ENCODE measurements at places on chromosomes 13 and 19. TPM values are rescaled to one million over a fixed set of nuclear protein-coding genes. Genes with fewer than 3 reads are reported as not detected.

DNA sequence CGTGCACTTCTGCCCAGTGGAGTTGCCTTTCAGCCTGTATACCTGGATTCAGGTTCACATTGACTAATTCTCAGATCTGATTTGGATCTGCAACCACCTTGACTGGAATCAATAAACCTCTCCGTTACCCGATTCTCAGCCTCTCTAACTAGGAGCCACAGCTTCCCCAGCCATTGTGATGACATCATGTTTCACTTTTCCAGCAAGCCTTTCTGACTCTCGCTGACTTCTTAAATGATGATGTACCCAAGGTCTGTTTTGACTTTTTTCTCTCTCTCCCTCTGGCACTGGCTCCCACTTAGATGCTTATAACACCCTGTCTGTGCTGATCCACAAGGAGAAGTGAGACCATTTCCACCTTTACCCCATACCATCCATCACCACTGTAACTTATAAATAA lies 13.5 kb upstream of the FAM124A start:
- no peak for DNase-seq

GRCh38 chr19:4732680-4733114 lies 9.1 kb upstream of the DPP9 start:
- peak; percentile 45 for DNase-seq

DNA sequence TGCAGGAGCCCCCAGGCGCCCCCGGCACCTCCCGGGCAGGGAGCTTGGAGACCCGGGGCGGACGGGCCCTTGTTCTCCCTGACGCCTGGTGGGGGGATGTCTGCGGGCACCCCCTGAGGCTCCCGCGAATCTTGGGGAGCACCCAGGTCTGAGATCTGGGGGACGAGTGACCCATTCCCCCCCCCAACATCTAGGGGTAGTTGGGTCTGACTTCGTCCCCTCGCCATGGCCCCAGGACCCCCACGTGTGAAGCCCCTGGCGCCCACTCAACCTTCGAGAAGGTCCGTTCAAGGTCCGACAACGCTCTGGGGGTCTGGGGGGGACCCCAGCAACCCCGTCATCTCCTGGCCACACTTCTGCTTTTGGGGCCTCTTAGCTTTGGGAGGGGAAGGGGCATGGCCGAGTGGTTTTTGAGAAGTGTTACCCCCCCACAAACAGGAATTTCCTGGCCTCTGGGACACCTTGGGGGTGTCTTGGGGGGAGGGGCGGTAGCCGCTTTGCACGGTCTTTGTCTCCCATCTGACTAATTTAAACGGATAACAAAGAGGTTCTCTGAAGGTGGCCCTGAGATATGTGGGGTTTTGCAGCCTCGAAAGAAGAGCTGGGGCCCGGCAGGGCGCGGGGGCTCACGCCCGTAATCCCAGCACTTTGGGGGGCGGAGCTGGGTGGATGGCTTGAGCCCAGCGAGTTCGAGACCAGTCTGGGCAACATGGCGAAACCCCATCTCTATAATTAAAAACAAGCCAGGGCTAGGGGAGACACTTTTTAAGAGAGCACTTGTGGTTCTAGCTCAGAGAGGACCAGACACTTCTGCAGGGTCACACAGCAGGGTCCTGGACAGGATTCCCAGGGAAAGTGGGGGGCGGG lies 608 bp downstream of the CNN2 start:
- DNase-seq, result peak; percentile 62

DNA sequence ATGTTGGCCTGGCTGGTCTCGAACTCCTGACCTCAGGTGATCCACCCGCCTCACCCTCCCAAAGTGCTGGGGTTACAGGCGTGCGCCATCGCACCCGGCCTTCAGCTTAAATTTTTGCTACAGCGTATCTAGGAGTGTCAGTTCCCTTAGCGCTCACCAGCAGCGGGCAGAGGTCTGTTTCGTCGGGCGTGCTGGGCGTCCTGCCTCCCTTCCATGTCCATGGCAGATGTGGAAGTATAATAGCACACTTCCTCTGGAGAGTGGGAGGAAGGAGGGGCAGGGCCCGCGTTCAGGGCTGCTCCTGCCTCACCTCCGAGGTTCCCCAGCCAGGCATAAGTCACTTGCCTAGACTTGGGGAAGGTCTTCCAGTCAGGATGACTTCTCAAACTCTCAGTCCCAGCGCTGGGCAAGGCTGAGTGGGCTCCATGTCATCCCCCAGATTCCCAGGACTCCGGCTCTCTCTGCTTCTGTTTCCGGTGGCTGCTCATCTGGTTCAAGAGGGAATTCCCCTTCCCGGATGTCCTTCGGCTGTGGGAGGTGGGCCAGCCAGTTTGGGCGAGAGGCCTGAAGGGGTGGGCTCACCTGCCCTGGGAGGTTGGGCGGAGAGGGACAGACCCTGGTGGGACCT lies 9.5 kb downstream of the IL4I1 start:
- DNase-seq, result no peak

DNA sequence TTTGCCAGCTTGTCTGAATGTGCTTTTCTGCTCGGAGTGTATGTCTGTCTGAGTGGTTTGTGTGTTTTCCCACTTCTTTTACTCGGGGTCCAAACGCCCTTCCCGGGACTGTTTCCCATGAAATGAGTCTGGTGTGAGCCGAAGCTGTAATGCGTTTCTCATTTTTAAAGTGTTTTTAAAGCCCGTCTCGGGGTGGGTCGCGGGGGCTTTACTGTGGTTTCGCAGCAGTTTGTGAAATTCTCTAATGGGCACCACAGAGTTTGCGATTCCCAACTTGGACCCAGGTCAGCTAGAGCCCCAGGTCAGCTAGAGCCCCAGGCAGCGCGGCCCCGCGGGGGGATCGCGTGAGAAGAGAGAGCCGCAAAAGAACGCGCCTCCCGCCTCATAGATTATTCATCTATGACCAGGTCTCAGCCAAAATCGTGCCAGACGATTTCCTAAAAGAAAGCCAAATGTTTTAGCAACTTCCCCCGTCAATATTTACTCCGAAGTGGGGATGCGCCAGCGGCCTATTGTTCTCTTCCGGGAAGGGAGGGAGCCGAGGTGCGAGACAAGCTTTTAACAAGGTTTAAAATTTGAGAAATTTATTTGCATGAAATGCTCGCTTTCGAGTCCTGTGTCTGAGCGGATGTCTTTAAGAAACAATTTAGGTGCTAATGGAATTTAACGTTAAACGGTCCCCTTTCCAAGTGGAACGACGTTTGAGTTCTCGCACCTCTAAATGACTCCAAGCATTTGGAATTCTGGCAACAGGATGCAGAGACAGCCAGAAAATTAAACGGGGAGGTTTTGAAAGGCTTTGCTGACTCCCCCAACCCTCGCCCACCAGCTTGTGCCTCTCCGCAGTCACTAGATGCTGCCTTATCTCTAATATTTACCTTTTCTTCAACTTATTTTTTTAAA lies 2.2 kb downstream of the ZIC2 start:
- no peak for DNase-seq

GRCh38 chr13:103062079-103062478 lies 4.1 kb downstream of the SLC10A2 start:
- DNase-seq, result no peak

DNA sequence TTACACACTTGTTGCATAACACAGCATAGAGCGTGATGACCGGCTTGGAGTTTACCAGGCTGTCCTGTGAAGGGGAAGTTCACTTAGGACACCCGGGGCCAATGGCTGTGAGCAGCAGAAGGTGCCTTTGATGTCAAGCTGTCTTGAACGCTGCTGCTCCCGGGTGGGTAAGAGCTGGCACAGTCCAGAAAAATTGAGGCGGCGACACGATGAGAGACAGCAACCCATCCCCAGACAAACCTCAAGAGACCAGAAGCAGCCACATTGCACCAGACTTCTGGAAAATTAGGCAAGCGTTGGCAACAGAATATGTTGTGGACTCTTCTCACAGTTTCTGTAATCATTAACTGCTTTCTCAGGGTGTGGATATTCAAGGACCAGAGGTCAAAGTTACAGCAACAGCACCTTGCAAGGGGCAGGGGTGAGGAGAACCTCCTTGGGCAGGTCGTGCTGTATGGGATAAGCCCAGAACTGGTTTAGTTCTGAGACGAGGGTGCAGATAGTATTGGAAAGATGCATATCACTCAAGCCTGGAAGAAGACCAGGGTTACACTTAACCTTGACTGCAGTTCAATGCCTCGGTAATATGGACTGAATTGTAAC lies 10.1 kb downstream of the NFILZ start:
- peak; percentile 22 for DNase-seq

GRCh38 chr13:109644069-109644750 lies 142.2 kb downstream of the IRS2 start:
- no peak for DNase-seq

- no peak for DNase-seq
These were observed 15.4 kb upstream of the TMEM255B start for GRCh38 chr13:113743366-113744195.

GRCh38 chr19:56348289-56348877 lies 33.7 kb upstream of the ZSCAN5A start:
- no peak for DNase-seq

DNA sequence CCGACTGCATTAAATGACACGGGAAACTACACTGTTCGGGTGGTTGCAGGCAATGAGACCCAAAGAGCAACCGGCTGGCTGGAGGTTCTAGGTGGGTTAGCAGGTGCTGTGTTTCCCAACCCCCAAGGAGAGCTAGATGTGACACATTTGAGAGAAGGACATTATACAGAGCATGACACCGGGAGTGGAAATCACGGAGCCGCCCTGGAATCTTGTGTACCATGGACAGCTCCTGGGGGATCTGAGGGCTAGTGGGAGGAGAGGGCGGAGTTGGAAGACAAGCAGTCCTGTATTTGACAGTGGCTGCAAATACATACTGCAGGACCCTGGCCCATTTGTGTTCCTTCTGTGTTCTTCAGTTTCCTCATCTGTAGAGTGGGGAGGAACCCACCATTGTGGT lies 2.3 kb downstream of the CEACAM18 start:
- no peak for DNase-seq

- DNase-seq, result no peak
These were observed 351.2 kb downstream of the DNAJC15 start for GRCh38 chr13:43374621-43375020.

GRCh38 chr13:65592731-65593130 lies 1637.4 kb downstream of the PCDH9 start:
- no peak for DNase-seq

DNA sequence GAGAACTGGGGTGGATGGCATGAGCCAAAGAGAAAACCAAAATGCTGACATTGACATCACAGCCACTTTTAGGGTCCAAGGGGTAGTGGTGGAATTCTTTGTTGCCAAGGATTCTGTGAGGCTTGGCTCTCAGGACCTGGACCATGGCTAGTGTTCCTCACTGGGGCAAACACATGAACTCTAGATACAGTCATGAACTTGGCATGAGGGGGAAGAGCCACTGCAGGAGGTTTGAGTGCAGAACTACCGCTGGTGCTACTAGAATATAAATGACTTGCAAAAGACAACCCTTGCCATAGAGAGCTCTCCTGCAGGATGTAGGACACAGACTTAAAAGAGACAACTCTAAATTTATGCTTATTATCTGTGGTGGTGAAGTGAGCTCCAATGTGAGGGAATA lies 29.8 kb upstream of the FRY start:
- DNase-seq, result no peak

DNA sequence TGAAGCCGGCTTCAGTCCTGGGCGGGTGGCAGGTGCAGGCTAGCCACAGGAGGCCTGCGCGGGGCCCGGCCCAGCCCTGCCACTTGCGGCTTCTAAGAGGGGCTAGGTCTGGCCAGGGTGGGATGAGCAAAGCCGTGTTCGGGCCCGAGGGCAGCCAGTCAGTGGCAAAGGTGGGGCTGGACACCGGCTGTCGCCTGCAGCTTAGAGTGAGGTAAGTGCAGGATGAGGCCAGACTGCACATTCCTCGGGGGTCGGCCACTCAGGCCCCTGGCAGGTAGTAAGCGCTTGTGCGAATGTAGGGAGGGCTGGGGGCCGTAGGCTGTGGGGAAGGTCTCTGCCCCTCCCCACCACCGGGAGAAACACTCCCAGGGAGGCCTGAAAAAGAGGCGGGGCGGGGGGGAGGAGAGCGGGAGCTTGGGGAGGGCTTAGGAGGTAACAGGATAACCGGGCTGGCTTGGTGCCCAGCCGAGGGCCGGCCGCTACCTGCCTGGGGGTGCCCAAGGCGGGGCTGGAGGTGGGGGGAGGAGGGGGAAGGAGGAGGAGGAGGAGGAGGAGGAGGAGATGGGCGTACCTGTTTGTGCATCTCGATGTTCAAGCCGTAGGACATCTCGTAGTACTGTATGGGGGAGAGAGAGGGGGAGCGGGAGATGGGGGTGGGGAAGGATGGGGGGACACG lies 6.4 kb downstream of the TLE5 start:
- DNase-seq, result peak; percentile 88

- DNase-seq, result no peak
These were observed 12.2 kb upstream of the HTR2A start for GRCh38 chr13:46909042-46909441.

DNA sequence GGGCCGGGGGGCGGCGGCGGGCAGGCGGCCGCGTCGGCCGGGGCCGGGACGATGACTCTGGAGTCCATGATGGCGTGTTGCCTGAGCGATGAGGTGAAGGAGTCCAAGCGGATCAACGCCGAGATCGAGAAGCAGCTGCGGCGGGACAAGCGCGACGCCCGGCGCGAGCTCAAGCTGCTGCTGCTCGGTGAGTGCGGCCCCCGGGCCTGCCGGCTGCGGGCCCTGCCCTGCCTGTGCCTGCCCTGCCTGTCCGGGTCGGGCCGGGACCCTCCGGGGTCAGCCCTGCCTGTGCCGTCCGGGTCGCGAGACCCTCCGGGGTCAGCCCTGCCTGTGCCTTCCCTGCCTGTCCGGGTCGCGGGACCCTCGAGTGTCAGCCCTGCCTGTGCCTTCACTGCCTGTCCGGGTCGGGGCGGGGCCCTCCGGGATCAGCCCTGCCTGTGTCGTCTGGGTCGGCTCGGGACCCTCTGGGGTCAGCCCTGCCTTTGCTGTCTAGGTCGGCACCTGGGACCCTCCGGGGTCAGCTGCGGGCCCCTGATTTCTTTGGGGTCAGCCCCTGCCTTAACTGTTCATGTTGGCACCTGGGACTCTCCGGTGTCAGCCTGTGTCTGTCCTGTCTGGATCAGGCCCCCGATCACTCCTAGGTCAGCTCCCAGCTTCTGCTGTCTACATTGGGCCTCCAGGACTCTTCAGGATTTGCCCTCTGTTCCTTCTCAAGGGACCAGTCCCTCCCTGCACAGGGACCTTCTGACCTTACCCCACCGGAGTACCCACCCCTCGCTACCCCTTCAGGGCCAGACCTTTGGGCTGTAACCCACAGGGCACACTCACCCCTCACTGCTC lies 659 bp downstream of the GNA11 start:
- peak; percentile 44 for DNase-seq

MBD3L3 gene
- total RNA-seq, result not detected

CXCL17 gene
- not detected for total RNA-seq

KLK14 gene
- not detected for total RNA-seq

LRRC8E gene
- total RNA-seq, result 3.1 TPM

CYP4F3 gene
- 7.1 TPM for total RNA-seq

KHSRP gene
- 214 TPM for total RNA-seq

ZNF208 gene
- 0.61 TPM for total RNA-seq

TDRD3 gene
- total RNA-seq, result 31.9 TPM

UHRF1 gene
- total RNA-seq, result 4.2 TPM

MISP gene
- total RNA-seq, result 461 TPM

LIM2 gene
- total RNA-seq, result not detected

LRRC4B gene
- 1.2 TPM for total RNA-seq

PALM3 gene
- total RNA-seq, result 0.79 TPM

APOE gene
- total RNA-seq, result 14.6 TPM

TSEN34 gene
- total RNA-seq, result 41.6 TPM

C19orf81 gene
- not detected for total RNA-seq

KCNK6 gene
- total RNA-seq, result 27.2 TPM
